ENCODE measurements at places on chromosomes 13 and 19.
A peak's percentile ranks its signal among the peaks of the same experiment; 100 is the strongest.

GRCh38 chr19:14402332-14403144, 16.6 kb downstream of the DDX39A start:
- DNase-seq = peak; percentile 70

DNA sequence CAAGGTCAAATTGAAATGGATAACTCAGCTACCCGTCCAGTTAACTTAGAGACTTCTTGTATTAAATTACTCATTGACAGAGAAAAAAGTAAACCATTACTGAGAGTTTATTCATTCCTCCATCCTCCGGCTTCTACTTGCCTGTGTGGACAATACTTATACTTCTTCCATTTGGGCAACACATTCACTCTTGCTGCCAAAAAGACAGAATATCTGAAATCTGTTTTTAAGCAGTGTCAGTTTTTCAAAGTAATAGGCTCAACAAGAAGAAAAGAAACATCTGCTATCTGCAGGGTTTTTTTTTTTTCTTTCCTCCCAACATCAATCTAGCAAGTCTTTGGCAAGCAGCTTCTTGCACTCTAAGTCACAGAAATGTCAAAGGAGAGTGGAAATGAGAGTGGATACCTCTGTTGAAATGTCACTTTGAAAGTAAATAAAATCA, 1142.8 kb downstream of the PCDH9 start:
- no peak for DNase-seq

DNA sequence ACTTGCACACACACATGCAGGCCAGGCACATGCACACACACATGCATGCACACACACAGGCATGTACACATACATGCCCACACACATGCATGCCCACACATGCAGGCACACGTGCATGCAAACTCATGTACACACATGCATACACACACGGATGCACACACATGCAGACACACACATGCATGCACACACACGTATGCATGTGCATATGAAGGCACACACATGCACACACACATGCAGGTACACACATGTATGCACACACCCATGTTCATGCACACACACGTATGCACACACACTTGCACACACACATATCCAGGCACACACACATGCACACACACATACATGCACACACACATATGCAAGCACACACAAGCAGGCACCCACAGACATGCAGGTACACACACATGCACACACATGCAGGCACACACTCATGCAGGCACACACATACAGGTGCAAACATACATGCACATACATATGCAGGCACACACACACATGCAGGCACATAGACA, 278.1 kb downstream of the LHFPL6 start:
- no peak for DNase-seq

DNA sequence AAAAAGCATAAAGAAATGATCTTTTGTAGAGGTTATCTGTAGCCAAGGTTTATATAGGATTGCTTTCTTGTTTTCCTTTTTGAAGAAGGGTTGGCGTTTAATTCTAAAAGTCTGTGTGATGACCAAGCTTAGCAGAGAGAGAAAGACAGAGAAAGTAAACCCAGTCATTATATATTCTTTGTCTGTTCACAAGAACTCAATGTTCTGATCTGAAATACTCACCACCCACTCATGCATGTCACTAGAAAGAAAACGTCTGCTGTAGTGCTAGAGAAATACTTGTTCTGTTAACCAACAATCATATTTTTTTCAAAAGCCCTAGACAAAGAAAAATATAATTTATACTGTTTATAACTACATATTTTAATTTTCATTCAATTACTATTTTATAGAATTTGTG, 173.7 kb upstream of the SLITRK5 start:
- DNase-seq = no peak

DNA sequence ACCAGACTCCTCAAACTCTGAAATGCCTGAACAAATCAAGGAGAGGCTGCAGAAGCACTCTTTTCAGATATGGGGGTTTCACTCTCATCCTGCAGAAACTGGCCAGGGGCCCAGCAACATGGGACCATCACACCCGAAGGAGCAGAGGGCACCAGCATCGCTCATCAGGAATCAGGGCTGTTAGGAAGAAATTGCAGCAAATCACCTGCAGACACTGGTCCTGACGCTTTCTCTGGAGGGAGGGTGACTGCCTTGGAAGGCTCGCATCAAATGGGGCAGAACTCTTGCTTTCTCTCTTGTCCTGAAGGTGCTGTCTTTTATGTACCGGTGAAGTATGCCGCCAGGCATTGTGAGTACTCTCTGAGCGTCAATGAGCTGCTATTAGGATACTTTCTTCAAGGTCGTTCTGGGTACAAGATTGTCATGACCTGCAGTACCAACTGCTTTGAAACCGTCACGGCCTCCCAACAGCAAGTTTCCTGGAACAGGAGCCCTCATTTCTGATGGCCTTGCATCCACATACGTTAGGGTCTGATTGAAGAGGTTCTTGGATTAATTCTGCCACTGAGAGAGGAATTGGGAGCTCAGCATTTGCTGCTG, 155.7 kb upstream of the SOX1 start:
- peak; percentile 45 for DNase-seq

DNA sequence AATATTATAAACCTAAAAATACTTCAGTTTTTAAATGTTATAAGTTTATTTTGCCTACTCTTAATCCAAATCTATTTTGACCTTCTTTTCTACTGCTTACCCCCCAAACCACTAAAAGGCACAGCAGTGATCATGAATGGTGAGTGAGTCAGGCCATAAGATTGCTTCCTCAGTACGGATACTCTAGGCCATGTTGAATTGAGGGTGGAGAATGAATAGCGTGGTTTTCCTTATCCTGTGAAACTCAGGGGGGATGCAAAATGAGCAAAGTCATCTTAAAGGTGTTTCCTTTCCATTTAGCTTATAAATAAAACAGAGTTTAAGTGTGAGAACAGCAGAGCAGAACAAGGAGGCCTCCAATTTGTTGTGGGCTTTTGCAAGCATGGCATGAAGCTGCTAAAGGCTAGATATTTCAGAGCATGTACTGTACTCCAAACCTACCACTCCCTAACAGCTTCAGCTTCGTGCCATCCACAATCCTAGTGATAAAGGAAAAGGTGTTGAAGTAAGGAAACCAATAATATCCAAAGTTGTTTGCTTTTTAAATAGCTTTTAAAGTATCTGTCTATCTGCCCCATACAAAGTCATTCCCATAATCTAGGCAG, 25.0 kb downstream of the SERPINE3 start:
- no peak for DNase-seq

DNA sequence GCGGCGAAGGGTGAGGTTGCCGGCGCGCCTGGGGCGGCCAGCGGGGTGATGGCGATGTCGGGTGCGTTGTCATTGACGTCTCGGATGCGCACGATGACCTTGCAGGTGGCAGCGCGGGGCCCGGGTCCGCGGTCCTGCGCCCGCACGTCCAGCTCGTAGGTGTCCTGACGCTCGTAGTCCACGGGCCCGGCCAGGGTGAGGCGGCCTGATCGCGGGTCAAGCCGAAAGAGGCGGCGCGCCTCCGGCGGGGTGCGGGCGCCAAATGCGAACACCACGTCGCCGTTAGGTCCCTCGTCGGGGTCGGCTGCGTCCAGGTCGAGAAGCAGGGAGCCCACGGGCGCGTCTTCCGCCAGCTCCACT, 1.1 kb downstream of the PCDH8 start:
- DNase-seq = no peak

- DNase-seq = no peak
These were observed 24.1 kb upstream of the TRIM13 start for GRCh38 chr13:49972709-49973108.

GRCh38 chr13:99289271-99289670, 17.9 kb downstream of the GPR183 start:
- DNase-seq = no peak

DNA sequence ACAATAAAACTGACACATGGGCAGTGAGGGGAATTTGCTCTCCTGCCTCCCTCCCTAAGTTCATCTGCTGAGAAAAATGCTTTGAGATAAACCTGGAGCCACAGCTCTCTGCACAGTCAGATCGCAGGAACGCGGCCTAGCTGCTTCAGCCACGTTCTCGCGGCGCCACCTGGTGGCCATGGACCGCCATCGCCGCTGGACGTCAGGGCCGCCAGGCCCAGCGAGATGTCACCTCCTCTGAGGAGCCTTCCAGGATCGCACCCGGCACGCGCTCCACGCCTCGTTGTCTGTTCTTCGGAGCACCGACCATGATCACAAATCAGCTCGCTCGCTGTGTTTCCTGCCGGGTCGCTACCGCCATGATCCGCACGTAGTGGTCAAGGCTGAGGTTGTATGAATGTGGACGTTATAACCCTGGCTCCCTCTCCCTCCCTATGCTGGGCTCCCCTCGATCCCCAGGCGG, 20.6 kb upstream of the USP29 start:
- no peak for DNase-seq

GRCh38 chr19:56193981-56194640, 3.5 kb downstream of the ZSCAN5B start:
- DNase-seq = no peak

GRCh38 chr19:17966129-17966483, 801 bp upstream of the KCNN1 start:
- no peak for DNase-seq

- peak; percentile 92 for DNase-seq
These were observed 5.1 kb downstream of the CD37 start for GRCh38 chr19:49340069-49340864.

- DNase-seq = no peak
These were observed 7.5 kb downstream of the PLA2G4C start for GRCh38 chr19:48102870-48103751.

DNA sequence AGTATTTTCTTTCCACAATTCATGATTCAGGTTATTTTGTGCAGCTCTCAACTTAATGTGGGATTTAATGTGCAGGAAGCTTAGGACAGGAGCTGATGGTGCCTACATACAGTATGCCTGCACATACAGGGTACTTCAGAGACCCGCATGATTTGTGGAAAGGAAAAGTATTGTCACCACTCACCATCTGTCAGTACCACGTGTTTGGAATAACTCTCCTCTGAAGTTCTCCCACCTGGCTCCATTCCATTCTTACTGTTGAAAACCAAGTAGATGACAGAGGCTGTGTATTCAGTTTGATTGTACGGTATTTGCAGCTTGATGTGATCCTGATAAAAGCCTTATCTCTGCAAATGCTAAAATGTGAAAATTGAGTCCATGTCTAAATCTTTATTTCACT, 85.7 kb downstream of the ZAR1L start:
- DNase-seq = no peak

DNA sequence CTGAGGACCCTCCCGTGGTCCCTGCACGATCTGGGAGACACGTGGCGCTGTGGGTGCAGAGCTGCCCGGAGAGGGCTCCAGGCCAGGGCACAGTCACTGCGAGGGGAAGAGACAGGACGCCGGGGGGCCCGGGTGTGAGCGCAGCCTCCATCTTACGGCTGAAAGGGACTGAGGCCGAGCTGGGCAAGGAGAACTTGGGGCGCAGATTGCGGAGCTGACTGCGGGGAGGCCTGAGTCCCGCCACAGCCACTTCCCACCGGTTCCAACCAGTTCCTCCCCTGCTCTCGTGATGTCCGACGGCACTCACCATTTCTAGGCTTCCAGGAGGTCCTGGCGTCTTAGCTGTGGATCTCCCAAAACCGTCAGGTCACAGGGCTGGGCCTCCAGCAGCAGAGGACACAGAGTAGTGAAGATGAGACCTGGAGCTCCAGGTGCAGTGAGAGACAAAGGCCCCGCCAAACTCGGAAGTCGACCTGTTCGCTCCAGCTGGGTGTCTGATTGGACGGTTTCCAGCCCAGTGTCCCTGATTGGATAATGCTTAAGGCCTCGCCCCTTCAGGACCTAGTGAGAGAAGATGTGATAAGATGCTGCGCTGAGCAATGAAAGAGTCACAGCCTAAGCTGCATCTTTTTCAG, 4.8 kb upstream of the ZNF253 start:
- DNase-seq = no peak

DNA sequence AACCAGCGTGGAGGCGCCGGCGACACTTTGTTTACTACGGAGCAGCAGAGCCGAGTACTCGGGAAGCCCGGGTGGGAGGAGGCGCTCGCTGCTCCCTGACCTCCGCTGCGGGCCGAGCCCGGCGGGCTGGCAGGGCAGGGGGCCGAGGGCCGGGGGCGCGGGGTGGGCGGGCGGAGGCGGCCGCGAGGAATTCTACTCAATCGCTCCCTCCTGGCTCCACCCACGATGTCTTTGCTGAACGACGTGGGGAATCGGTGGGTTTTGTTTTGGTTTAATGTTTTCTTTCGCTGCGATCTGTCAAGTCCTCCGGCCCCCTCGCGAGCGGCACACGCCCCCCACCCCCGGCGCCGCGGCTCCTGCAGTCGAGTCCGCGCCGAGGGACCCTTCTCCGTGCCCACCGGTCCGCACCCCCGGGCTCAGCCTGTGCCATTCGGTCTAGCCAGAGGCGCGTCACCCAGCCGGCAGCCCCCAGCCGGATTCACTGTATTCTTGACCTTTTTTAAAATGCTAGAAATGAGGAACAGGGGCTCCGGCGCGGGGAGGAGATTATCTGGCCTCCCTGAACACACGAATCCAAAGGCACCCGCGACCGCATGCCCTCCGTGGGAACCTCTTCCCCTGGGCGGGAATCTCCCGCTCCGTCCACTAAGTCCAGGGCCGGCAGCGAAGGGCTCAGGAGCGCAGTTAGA, 636 bp upstream of the FOXO1 start:
- DNase-seq = peak; percentile 56

- no peak for DNase-seq
These were observed 1.7 kb upstream of the C13orf42 start for GRCh38 chr13:51112771-51113170.

DNA sequence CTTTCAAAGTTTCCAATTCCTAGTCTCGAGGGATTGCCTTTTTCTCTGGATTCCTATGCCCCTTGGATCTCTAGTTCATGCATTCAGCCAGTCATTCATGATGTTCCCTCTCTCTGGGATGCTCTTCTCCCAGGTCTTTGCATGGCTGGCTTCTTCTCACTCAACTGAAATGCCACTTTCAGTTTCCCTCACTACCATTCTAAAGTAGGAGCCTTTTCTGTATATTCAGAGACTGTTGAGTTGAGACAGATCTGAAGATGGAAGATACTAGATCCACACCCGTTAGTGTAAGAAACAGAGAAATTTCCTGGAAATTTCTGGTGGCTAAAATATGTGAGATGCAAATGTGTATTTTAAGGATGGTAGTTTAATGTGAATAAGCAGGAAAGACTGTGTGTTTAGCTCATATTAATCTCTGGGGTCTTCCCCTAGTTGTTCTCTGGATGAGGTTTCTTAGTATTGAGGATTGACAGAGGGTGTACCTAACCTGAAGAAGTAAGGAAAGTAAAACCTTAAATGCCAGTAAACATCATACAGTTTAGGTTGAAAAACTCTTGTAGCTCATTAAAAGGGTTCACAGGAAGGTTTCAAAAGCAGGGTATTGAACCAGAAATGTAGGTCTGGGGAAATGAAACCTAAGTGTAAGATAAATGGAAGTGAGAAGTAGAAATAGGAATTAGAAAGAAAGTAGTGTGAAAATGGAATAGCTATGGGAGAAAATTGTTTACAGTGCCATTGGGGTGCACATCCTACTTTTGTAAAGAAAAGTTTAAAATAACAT, 331.3 kb downstream of the NDFIP2 start:
- DNase-seq = no peak
